ENCODE measurements at places on chromosomes 12 and 14.

DNA sequence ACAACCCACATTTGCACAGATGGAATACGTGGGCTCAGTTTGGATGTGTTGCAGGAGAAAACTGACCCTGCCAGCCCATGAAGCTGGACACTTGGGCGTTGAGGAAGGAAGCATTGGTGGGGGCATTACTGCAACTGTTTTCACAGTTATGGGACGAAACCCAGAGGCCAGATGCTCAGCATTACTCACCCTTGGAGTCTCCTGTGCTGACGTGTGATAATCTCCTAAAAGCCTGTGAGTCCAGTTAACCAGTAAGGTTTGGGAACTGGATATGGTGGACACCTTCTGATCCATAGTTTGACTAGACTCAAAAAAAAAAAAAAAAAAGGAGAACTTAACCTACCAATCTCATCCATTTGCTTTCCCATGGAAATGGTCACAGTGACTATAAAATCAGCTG lies 52.8 kb upstream of the EGLN3 start:
- DNase-seq: no peak

GRCh38 chr12:54593725-54594124 lies 5.3 kb upstream of the PPP1R1A start:
- peak; percentile 39 for DNase-seq

DNA sequence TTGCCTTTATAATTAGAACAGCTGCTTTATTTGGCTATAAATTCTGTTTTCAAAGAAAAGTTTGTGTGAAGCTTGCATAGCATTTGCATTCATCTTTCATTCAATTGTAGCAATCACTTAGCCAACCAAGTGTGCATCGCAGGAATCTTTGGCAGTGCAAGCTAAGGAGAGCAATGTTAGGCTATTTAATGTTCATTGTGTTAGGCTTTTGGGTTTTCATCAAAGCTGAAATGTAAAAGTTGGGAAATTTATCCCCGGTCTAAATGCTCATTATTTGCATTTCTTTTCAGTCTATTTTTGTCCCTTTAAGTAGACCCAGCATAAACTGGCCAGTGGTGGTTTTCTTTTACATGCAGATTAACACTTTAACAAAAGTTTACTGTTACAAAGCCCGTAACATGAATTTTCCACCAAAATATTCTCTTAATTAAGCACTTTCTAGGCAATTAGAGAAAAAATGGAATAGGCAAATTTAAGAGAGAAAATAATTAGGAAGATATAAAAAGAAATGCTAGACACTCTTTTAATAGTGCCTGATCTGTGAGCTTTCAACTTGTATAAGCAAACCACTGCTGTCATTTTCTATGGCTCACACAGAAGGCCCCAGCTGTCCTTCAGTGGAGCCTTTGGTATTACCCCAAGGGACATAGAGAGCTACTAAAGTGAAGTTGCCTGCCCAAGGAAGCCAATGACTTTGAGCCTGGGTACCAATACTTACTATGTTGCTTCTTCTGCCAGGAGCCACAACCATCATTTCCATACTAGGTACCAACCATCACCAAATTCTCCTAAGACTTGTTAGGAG lies 898.9 kb upstream of the SEL1L start:
- no peak for DNase-seq

GRCh38 chr14:54117396-54117795 lies 160.8 kb upstream of the BMP4 start:
- DNase-seq: no peak

DNA sequence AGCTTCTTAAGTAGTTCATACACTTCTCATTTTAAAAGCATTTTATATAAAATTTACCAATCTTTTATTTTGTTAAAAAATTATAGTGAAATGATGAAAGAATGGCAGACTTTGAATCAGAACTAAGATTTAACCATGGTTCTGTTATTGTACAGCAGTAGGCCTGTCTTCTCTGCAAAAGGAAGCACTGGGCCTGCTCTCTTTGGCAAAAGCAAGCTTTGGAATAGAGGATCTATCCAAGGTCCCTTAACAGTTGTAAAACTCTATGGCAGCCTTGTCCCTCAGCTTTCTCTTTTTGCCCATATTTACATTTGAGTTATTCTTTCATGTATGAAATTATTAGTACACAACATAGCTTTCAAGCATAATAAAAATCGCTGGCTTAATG lies 82.8 kb downstream of the PLEKHG7 start:
- DNase-seq: no peak

GRCh38 chr12:24404086-24404815 lies 454.8 kb upstream of the SOX5 start:
- DNase-seq: no peak

DNA sequence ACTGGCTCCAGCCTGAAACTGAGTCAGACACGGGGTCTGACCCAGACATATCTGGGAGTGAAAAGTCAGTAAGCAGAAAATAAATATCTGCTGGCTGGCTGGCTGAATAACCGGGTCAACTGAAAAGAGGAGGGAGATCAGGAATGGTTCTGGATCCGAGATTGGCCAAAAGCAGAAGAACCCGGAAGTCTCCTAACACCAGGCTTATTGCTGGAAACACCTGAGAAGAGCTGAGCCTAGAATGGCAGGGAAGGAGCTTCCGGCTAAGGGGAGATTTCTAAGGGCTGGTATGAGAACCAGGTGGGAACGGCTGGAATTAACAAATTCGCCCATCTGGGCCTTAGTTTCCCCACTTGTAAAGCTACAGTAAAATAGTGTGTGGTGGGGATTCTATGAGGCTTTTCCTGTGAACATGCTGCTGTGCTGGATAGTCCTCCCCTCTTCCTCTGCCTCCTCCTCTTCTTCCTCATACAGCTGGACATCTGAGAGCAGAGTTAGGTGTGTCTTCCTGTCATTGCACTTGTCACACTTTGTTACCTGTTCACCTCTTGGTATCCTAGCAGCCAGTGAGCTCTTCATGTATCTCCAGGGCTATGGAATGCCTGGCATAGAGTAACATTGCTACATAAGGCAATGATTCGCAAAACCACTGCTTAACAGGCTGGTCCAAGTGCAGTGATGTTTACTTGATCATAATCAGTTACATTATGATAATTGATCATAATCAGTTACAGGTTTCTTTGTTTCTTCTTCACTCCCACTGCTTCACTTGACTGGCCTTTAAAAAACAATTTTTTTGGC lies 2.0 kb upstream of the SHMT2 start:
- no peak for DNase-seq

DNA sequence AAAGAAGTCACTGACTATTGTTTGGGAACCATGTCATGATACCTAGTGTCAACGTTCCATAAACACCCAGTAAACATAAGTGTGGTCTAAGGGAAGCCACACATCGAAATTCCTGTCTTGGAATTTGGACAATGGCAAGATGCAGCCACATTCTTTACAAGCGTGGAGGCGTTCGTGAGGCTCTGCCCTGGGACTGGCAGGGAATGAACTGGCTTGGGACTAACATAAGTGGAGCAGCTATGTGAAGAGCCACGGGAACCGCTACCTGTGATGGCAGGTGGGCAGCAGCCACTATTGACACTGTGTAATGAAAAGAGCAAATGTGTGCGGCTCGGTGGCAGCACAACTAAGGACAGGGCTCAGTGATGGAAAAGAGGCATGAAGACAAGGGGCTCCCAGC lies 10.0 kb upstream of the NRIP2 start:
- no peak for DNase-seq

DNA sequence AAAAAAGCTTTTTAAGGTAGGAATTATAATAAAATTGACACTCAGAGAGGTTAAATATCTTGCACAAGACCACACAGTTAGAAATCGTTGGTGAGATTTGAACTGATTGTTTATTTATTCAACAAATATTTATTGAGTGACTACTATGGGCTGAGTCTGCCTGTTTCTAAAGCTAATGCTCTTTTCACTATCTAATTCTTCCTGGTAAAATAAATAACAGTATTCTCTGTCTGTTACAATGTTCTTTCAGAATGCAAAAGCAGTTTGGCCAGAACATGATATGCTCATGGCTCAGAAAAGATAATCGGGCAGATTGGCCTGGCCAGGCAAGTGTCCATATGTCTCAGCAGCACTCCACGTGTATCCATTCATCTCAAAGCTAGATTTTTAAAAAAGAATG lies 82.0 kb downstream of the BTG1 start:
- DNase-seq: no peak

- DNase-seq: no peak
These were observed 2.7 kb downstream of the KRT18 start for GRCh38 chr12:52951640-52952039.

GRCh38 chr12:49798248-49798647 lies 30.0 kb downstream of the NCKAP5L start:
- DNase-seq: no peak

Measured in kidney epithelial cell (primary cell).